ENCODE measurements at places on chromosomes 1 and 21.

- DNase-seq, result no peak
These were observed 352.0 kb downstream of the HHIPL2 start for GRCh38 chr1:222195857-222196256.

DNA sequence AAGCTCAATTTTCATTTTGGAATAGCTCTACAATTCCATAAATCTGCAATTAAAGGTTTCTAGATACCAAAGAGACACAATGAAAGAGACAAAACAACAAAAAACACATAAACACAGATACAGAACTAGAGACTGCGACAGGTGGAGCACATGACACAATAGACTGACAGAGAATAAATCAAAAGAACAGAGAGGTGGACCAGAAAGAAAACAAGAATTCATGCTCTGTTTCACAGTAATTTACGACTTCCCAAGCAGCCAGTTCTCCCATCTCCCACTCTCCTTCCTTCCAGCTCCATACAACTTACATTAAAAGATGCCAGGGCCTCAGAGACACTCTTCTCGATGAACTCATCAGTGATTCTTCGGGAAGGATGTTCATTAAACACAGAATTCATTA, 15.1 kb upstream of the RBM8A start:
- no peak for DNase-seq

DNA sequence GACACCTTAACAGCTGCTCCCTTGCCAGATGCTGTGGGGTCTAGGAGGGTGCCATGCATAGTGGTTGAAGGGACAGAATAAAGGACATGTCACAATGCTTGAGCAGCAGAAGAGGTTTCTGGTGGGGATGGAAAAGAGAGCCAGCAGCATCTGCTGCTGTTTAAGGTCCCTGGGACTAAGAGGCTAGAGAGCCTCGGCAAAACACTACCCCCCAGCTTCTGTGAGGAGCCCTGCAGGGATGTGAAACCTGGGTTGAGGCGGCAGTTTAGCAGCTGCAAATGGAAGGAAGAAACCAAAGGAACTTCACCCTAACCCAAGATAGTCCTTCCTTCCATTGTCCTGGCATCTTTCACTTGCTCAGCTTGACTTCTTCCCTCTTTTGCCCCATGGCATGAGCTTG, 39.4 kb downstream of the PLXNA2 start:
- DNase-seq, result no peak

GRCh38 chr1:82064691-82065090, 264.0 kb downstream of the ADGRL2 start:
- no peak for DNase-seq

GRCh38 chr1:99808391-99809115, 41.6 kb upstream of the AGL start:
- no peak for DNase-seq

DNA sequence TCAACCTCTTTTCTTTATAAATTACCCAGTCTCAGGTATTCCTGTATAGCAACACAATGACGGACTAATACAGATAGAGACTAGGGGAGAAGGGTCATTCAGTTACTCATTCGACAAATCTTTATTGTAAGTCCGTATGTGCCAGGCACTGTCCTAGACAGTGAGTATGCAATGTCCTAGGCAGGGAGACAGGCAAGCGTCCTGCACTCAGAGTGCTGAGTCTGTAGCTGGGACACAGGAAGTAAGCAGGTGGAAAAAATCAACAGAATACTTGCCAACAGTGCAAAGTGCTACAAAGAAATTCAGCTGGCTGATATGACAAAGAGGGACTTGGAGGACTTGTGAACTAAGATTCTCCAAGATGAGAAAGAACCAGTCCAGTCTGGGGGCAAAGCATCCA, 92.2 kb upstream of the ZBTB40 start:
- DNase-seq, result no peak

GRCh38 chr1:54681358-54681757, 34.3 kb upstream of the TTC4 start:
- DNase-seq, result no peak

DNA sequence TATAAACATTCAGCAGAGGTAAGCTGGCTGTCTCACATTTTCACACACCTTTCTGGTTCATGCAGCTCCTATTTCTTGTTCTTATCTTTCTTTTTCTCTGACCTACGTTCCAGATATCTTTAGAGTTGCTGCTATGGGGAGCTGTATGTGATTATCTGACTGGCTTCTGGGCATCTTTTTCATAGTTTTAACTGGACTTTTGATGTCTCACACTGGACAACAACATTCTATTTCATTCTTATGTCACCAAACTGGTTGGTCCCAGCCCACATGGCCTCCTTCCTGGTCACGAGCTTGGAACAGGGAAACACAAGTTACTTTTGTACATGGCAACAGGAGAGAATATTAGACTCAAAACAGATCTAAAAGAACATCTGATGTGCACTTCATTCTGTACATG, 7.7 kb upstream of the CLDN8 start:
- DNase-seq, result no peak

DNA sequence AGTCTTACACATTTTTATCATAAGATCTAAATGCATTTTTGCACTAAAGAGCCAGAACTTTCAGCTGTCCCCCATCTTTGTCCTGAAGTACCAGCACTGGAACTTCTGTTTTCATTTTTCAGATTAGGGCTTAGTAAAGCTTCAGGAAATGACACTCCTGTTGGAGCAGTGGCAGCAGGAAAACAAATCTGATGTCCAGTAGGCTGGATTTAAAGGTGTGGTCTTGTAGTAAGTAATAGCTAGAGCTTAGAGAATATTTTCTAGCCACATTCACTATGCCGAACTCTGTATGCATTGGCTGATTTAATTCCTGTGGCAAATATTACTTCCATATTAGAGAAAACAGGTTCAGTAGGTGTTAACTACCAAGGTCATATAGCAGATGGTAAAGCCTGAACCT, 103.6 kb downstream of the PTBP2 start:
- DNase-seq, result no peak

- no peak for DNase-seq
These were observed 471.1 kb upstream of the VAMP3 start for GRCh38 chr1:7299994-7300393.

DNA sequence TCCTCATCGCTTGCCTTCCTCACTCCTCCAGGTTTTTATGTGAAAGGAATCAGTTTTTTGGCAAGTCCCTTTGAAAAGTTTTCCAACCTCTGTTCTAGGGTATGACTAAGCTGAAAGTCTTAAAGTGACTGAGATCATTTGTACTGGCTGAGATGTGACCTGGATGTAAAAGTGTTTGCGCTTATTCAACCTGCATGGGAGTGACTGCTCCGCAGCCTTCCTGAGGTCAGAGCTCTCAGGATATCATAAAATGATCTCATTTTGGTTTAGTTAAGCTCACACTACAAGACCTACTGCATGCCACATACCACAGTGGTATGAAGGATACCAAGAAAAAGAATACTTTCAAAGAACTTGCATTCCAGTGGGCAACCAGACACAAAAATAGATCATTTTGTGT, 29.8 kb upstream of the TADA1 start:
- no peak for DNase-seq

GRCh38 chr1:41745022-41745421, 173.7 kb downstream of the HIVEP3 start:
- no peak for DNase-seq

GRCh38 chr1:219066631-219067349, 106.9 kb upstream of the LYPLAL1 start:
- no peak for DNase-seq

DNA sequence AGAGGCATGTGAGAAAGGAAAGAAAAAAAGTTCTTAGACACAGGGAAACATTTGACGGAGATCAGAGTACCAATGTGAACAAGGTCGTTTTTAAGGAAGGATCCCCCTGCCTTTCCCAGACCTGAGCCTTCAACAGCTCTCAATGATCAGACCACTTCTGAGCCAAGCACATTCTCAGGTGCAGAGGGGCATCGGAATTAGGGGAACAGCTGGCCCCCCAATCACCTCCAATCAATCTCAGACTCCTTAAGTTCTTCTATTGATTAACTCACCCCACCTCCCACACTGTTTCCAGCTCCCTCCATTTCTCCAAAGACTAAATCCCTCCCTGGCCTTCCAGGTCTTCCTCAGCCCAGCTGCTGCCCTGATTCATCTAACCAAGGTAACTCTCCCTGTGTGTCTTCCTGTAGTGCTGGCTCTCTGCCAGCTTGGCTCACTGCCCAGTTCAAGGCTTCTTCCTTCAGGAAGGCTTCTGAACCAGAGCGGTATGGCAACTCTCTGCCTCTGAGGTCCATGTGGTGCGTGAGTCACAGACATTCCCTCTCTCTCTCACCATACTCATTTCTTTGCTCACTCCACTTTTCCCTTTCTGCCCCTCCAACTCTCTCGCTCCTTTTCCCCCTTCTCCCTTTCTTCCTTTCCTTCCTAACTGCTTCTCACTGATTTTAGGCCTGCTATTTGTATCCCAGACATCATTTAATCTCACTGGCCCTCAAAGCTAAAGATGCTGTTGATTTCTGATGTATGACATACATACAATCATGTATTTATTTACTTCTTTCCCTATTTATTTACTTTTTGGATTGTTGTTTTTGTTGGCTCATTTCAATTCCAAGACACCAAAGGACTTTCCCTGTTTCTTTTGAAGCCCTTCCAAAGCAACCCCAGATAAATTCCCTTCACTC, 18.1 kb downstream of the CFAP45 start:
- peak; percentile 11 for DNase-seq

DNA sequence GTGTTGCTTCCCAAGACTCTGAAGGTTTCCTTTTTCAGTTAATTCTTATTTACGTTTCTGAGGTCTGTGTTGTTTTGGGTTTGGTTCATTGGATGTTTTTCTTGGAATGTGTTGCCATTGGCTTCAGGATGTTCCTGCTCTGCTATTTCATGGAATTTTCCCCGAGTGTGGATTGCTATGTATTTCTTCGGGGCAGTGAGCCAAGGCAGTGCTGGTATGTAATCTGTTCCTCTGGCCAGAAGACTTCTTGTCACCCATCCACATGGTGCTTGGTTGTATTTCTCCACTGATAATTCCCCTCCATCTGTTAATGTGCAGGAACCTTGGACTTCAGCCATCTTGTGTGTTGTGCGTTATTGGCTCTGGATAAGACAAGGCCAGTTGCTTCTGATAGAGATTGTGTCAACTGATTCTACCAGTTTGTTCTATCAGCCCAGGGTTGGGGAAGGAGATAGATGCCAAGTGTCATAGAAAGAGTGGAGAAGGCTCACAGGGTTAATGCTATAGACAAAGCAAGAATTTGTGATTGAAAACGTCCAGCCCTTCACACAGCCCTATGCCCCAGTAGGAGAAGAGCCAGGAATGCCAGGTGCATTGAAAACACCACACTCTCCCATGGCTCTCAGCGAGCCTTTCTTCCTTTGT, 505.2 kb downstream of the PLPP3 start:
- no peak for DNase-seq

DNA sequence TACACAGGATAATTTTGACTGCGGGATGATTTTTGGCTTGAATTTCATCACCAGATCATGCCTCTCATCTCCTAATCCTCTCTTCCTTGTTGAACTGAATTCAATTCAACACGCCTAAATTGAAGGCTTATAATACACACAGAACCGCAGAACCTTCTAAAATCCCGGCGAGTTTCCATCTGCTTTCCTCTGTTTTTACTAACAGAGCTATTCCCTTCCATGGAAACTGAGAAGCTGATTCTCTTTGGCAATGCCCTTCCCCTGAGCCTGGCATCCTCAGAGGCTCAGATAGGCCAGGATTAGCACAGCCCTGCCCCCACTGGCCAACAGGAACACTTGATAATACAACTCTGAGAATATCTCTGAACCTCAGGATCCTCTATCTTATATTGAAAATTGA, 130.2 kb downstream of the CAPN8 start:
- no peak for DNase-seq

- DNase-seq, result no peak
These were observed 72.2 kb downstream of the TDRD5 start for GRCh38 chr1:179663810-179664209.

GRCh38 chr1:21936366-21937031, 611 bp downstream of the HSPG2 start:
- DNase-seq, result no peak

GRCh38 chr1:22749919-22750684, 39.5 kb downstream of the EPHB2 start:
- no peak for DNase-seq

GRCh38 chr1:43422995-43423671, 30.6 kb downstream of the HYI start:
- DNase-seq, result no peak

DNA sequence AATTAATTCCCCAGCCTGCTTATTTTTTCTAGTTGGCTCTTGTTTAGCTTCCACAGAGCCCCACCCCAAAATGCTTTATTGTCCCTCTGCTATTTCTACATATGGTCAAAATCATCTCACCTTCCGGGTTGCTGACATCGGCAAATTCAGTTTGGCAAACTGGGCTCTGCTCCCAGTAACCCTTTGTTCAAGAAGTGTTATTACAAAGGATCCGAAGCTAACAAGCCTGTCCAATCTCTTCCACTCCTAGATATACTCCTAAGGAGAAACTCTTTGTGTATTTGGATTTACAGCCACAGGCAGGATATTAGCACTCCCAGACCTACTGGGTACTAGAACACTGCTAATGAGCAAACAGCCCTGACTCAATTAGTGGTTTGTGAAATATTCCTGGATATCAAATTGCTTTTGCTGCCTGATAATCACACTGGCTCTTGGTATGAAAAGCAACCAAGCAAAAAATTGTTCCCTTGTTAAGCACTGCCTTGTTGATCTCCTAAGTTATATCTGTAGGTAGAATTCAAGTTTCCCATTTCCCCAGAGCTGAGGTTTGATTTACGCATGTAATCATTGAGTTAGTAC, 4.0 kb downstream of the JUN start:
- DNase-seq, result no peak

- DNase-seq, result no peak
These were observed 533.3 kb downstream of the PTBP2 start for GRCh38 chr1:97254731-97255463.

DNA sequence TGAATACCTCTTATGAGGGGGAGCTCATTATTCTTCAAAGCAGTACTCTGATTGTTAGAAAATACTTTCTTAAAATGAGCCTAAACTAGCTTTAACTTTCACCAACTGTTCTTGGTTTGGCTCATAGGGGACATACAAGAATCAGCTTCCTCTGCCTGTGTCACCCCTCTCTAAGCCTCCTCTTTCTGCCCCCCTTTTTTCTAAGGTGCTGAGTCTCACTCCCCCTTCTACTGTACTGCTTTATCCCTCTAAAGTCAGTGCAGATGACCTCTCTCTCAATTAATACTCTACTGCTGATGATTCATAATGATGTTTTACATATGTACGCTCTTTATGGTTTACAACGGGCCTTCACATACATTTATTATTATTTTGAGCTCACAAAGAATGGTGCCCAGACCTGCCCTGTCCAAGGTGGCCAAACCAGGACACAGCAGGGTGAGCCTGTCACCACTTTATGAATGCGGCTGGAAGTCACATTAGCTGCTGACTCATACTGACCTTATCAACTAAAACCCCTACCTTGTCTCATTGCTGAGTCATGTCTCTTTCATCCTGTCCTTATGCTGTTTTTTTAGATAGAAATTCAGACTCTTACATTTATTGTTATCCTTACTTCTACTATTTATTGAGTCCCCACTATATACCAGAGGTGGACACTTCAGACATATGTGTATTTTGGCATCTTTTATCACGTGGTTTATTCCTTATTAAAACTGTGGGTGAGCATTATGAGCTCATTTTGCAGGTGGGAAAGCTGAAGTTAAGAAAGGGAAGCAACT, 126.9 kb downstream of the RNF220 start:
- DNase-seq, result no peak

- no peak for DNase-seq
These were observed 594 bp downstream of the GLMN start for GRCh38 chr1:92298213-92298572.
